ENCODE measurements at places on chromosomes 5 and 9.

DNA sequence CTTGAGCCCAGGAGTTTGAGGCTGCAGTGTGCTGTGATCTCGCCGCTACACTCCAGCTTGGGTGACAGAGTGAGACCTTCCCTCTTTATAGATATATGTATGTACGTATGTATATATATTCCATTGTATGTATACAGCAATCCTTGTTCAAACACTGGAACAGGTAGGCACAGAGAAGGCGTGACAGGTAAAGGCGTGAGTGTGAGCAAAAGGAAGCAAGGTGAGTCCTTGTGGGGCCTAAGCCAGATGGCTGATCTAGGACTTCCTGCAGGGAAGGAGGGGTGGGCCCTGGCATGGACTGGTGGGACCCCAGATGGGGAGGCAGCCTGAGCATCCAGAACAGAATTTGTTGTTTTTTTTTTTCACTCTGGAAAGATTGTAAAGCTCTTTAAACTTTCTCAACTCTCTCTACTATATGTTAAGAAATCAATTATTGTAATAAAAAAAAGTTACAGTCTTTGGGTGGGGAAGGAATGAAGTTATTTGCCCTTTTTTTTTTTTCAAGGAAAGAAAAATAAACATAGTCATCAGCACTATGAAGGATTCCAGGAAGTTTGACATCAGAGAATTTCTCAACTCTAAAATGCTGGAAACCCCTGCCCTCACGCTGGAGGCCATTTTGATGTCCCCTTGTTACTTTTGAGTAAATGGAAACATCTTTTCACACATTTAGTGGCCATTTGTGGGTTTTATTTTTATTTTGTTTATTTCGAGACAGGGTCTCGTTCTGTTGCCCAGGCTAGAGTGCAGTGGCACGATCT lies 38.9 kb upstream of the STXBP1 start:
- no peak for DNase-seq

DNA sequence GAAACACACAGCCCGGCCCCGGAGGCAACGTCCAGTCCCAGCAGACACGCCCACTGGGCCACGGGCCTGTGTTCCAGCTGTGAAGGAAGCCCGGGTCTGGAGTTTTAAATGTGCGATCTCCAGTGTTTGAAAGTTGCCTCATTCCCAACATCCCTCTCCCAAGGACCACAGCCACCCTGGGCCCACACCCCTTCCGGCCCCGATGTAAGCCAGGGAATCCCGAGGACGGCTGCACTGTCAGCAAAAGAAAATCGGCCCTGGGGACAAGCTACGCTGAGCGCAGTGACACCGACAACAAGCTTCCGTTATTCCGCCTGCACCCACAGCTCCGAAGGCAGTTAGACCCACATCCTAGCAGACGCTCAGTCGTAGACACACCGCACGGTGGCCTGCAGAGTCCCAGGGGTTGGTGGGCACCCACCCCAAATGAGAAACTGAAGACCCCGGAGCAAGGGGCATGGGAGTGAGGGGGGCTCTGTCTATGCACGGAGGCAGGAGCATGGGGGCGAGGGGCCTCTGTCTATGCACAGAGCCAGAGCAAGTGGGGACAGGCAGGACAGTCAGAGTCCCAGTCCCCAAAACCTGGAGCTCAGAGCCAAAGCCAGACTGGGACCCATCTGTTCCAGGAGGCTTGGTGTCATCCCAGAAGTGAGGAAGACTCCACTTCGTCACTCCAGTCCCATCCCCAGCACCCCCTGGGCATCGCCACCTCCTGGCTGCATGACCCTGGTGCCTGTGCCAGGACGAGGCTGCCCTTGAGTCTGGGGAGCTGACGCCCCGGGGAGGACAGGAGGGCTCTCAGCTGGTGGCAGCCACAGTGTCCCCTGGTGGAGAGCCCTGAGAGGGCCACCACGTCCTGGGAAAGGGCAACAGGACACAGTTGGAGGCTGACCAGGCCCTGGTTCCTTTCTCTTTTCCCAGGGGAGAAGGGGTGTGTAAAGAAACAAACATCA lies 23.4 kb downstream of the GLT6D1 start:
- no peak for DNase-seq

DNA sequence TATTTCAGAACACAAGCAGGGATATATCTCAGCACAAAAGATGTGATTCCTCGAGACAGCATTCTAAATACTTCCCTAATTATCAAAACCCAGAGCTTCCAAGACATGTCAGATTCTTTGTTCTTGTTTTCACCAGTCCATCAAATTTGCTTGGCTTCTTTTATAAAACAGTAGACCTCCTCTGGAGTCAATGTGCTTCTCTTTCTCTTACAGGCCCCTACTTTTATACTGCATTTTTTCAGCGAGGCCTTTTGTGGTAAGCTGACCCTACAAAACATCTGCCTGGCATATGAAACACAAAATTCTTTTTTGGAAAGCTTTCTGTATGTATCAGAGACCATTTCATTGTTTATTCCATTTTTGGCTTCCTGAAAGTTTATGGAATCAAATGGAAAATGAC lies 81.8 kb downstream of the ARSB start:
- DNase-seq, result no peak

DNA sequence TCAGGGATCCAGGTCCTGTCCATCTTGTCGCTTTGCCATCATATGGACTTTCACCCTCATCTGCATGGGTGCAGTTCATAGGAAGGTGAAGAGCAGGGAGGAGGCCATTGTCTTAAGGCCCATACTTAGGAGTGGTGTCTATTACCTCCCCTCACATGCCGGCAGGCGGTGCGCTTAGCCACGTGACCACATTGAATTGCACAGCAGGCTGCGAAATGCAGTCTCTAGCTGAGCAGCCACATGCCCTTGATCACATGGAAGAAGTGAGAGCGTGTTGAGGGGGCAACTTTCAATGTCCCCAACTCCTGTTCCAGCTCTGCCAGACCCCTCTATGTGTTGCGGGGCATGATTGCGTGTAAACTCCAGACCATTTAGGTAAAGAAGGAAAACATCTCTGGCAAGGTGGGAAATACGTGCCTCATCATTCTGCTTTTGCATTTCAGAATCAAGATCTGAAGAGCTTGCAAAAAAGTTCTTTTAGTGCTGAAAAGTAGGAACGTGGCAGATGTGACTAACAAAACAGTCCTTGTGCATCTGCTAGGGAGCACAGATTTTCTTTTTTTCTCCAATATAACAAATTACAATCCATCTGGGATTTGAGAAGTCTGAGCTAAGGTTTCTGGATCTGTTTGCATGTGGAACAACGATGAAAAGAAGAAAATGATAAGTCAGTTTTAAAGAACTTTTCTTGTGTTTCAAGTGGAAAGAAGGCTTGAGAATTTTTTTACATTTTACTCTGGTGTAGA lies 34.4 kb downstream of the ROPN1L start:
- no peak for DNase-seq

DNA sequence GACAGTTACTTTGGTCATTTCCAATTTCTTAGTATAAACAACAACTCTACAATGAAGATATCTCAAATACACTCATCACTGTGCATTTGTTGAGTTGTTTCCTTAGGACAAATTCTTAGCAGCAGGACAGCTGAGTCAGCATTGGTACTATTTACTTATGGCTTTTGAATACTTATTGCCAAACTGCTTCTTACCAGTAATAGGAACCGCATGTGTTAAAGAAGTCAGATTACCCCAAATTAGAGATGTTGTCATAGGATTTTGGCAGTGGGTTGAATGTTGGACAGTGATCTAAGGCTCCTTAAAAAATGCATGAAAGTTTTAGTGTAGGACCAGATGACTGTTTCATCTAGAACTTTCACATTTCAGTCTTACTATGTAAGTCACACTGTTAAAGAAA lies 280.1 kb upstream of the DMRT1 start:
- DNase-seq, result no peak

- DNase-seq, result no peak
Observed at GRCh38 chr5:158925314-158925713, 174.4 kb downstream of the EBF1 start.

- DNase-seq, result no peak
Observed at GRCh38 chr9:7135735-7136134, 378.0 kb downstream of the KDM4C start.

GRCh38 chr9:112864403-112864802 lies 26.3 kb downstream of the SLC46A2 start:
- DNase-seq, result no peak

GRCh38 chr9:77456829-77457437 lies 191.2 kb downstream of the GNA14 start:
- DNase-seq, result peak; percentile 56

GRCh38 chr5:176157656-176158055 lies 80.6 kb upstream of the SIMC1 start:
- DNase-seq, result no peak

DNA sequence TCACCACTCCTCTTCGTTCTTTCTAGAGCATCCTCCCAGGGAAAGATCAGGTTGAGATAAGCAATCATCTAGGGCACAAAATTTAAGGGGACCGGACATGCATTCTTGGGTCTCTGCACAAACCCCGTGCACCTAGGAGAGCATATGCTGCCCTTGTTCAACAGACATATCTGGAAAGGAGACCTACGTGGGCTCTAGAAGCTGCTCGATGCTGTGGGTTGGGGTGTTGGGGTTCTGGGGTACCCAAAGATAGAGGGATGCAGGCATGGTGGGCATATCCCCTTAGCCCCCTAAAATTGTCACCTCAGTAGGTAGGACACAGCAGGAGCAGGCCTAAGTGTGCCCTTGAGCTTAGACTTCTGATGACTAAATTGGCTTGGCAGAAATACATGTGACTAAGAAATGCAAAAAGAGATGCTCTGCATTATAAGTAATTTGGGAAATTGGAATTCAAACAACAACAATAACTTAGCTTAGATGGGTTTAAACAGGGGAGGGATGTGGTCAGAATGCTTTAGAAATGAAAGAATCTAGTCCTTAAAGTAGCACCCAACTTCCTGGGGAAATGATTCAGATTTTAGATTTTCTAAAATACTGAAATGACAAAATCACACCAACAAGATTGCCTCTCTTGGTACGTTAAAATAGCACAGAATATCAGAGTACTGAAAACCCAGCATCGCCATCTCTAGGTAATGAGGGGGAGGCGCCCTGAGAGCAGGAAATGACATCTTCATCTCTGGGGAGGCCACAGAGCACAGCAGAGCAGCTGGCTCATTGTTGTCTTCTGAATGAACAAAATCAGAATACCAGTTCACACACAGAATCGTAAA lies 172.3 kb downstream of the GNA14 start:
- DNase-seq, result no peak

DNA sequence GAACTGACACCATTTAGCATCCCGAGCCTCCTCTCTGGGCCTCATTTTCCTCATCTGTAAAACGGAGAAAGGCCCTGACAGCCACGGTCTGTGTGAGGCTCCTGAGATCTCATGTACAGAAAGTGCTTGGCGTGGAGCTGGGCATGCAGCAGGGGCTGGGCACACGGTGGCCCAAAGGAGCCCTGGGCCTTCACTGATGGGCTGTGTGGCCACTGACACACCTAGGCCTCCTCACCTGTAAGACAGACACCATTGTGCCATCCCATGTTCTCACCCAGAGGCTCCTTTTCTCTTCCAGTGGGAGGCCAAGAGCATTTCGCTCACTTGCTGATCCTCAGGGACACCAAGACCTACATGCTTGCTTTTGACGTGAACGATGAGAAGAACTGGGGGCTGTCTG lies 1.6 kb downstream of the ORM1 start:
- no peak for DNase-seq

DNA sequence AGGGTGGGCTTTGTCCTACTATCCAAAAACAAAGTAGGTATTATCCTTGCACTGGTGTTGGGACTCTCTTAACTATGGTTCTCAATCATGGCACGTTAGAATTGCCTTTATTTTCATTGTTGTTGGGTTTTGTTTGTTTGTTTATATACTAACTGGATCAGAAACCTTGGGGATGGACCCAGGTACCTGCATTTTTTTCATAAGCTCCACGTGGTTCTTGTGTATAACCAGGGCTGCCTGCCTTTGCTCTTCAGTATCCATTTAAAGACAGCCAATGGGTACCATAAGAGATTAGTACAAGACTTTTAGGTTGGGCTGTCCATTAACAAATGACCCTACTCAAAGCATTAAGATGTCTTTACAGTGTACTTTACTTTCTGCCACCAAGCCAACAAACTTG lies 2.5 kb upstream of the SSBP2 start:
- DNase-seq, result no peak

DNA sequence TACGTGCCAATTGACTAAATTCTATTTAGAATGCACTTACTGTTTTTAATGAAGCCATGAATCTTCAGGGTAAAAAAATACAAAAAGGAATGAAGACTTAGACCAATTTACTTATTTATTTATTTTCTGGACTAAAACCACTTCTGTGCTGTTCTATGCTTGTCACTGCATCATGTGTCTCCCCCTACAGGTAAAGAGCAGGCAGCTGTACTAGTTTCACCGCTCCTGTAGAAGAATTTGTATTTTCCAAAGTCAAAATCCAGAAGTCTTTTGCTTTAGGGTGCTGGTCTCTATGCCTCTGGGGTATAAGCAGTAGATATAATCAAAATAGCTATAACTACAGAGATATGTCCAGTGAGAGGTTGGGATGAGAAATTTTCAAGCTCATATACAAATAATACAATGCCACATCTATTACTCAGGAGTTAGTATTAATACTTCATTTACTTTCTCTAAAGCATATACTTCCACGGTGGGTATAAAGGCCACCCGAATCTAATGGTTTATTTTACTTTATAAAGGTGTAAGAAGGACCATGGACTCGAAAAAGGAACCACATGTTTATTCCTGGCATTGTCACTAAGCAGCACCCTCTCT lies 591.5 kb downstream of the RAB3C start:
- DNase-seq, result peak; percentile 8

- DNase-seq, result no peak
Observed at GRCh38 chr5:78979909-78980308, 5.2 kb downstream of the ARSB start.

GRCh38 chr5:72511366-72511765 lies 4.2 kb upstream of the ZNF366 start:
- no peak for DNase-seq

DNA sequence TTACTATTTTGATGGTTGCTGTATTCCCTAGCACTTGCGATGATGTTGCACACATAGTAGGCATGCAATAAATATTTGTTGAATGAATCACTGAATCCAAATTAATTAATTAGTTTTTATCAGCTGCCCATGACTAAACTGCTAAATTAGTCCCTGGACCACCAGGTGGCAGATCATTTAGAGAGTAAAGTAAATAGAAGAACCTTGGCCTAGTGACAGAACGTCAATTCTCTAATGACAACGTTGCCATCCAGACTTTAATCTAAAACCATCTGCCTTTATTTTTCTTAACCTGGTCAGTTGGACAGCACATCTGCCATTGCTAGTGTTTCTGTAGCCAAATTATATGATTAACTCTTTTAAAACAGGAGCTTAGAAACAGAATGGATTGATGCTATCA lies 457.5 kb downstream of the KIF4B start:
- no peak for DNase-seq

DNA sequence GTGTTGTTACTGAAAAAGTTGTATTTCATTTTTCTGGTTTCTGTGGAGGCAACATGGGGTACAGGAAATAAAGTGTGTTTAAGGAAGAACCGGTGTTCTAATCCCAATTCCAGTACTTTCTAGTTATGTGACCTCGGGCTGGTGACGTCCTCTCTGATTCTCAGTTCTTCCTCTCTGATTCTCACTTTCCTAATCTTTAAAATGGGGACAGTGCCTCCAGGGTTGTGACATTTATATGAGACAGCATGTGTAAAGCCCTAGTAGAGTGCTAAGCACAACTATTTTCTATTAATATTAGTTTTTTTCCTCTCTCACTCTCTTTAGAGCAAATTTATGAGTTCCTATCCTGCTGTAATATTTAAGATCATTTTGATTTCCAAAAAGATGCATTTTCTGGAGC lies 50.9 kb upstream of the PTPDC1 start:
- DNase-seq, result no peak
